ENCODE measurements at places on chromosomes 6 and 20. TPM values are rescaled to one million over a fixed set of nuclear protein-coding genes. Genes with fewer than 3 reads are reported as not detected.

GRCh38 chr20:47609001-47609400 lies 107.3 kb downstream of the NCOA3 start:
- DNase-seq = no peak

DNA sequence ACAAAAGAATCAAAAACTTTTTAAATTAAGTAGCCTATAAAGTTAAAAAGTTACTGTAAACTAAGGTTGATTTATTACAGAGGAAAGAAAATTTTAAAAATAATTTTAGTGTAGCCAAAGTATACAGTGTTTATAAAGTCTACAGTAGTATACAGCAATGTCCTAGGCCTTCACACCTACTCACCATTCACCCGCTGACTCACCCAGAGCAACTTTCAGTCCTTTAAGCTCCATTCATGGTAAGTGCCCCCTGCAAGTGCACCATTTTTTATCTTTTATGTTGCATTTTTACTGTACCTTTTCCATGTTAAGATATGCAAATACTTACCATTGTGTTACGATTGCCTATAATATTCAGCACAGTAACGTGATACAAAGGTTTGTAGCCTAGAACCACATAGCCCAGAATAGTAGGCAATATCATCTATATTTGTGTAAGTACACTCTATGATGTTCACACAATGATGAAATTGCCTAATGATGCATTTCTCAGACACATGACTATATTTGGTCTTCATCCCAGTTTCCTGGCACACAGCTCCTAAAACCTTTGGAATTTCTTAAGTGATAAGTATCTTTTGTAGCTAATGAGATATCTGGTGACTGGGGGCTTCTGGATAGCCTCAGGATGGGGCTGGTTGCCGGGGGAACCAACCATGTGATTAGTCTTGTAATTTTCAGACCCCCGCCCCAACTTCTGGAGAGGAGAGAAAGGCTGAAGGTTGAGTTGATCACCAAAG lies 111.0 kb downstream of the MRPL14 start:
- DNase-seq = no peak

DNA sequence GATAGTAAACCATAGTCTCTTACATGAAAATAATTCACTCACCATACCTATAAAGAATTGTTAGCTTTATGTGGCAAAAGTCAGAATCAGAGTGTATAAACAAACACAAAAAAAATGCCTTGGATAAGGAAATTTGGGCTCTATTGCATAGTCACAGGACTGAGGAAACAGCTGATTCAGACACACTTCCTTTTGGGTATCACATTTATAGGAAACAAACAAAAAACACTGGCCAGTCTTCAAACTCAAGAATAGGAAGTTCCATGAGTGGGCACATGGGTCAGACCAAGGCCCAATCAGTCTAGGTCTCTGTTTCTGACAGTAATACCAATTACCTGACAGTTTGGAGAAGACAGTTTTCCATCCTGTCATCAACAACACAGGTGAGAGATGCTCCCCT lies 8.0 kb downstream of the SLC18B1 start:
- DNase-seq = no peak

DNA sequence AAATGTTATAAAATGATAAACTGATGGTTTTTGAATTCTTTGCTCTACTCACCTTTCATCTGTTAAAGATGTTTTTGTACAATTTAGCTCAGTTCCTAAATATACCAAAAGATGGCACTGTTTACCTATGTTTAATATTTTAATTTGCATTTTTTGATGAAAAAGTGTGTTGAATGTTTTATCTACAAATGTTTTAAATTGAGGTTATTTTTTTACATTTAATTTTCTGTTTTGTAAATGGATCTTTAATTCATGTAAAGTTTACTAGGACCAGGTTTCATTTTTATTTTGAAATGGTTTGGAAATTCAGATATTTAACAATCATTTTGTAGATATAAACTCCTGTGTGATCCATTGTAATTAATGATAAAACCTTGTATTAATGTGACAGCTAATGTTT lies 30.0 kb downstream of the CDKAL1 start:
- DNase-seq = no peak

DNA sequence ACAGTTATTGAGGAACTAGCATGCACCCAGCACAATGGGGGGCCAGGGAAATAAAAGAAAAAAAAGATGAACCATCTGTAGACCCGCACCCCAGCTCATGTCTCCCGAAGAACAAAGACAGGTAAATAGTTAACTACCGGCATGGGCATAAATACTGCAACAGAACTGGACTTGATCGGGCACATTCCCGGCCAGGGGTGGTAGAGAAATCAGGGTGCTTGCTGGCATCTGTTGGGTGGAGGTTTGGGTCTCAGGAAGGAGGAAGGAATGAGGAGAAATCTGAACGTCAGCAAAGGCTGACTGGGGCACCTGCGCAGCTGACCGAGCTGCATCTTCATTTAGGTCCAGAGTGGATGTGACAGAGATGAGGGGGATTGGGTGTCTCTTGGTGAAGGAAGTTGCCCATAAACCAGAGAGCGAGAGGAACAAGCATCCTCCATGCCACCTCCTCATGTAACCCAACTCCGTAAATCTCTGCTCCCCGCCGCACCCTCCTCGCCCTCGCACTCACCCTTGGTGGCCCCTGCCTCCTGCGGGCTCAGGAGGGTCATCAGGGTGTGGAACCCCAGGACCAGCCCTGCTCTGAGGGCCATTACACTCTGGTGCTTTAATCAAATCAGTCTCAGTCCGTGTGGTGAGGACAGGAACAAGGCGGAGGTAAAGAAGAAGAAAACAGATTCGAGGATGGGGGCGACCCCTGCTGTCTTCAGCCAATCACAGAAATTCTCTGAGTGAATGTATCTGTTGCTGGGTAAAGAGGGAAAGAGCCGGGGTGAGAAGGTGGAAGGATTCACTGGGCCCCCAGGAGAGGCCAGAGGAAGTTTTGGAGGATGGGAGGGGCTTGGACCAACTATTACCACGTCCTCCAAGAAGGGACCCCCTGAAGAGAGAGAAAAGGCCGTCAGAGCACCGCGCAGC lies at the start of gene HLA-DOA:
Gene HLA-DOA, minus strand, starts transcription at position 648 of the 918 bp plus-strand sequence.
- DNase-seq = no peak

DNA sequence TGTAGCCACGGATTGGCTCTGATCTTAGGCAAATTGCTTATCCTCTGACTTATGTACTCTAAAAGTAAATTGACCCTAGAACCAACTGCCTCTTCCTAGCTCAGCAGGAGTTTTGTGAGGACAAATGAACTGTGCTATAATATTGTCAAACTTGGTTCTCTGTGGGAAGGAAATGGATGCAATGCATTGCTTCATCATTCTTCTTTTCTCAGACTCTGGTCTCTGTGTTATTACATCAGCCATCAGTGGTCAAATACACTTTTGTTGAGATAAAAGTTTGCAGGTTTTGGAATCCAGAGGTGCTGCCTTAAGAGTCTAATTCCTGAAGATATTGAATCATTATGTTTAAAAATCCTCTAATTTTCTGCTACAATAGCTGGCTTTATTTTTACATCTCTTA lies 64.9 kb downstream of the SLC24A3 start:
- no peak for DNase-seq

GRCh38 chr6:144153260-144153659 lies 2.9 kb downstream of the STX11 start:
- DNase-seq = no peak

DNA sequence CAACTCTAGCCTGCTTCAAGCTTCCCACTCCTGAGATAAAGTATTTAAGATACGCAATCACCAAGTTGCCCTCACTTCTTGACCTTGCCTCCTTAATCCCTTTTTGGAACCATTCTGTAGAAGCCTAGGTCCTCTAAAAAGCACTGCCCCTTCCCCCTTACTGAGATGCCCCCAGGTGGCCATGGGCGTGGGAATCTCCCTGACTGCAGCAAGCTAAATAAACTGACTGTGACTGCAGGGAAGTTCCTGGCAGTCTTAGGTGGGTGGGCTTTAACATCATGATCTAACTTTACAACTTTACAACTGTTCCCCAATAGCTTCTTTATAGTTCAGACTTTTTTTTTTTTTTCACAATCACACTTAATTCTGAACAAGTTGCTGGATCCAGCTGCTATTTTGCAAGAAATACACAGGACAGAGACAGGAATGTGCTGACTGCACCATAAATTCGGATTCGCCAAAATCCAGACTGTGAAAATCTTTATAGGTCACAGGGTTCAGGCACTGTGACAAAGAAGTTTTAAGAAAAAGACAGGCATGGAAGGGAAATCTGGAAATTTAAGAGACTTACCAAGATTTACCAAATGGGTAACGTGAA lies 344.2 kb upstream of the SULF2 start:
- DNase-seq = no peak

- no peak for DNase-seq
These were observed 78.8 kb downstream of the PTCHD4 start for GRCh38 chr6:48032151-48032550.

DNA sequence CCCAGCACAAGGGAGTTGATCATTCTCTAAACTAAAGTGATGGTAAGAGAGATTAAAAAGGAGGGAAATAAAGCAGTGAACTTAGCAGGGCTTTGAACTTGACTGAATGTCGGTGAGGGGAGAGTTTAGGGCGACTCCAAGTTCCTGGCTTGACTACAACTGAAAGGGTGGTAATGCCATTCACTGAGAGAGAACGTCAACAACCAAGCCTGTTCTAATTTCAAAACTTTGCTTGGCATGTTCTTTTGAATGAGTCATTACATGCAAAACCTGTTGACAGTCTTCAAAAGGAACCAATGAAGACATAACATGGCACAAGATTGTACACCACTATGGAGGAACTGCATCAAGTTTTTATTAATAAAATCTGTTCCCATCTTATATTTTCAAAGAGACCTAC lies 10.3 kb upstream of the MYB start:
- no peak for DNase-seq

DNA sequence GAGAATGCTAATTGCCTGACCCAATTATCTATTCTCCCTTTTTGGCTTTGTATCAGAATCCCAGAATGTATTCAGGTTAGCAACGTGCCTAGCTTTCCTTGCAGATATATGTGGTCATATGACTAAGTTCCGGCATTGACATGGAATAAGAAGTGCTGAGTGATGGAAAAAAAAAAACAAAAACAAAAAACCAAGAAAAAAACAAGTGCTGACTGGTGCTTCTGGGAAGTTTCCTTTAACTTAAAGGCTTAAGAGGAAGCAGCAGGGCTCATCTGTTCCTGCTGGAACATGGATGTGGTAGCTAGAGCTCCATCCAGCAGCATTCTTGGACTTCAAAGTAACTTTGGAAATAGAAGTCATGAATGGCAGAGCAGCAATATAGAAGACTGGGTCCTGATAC lies 10.4 kb upstream of the RPF2 start:
- no peak for DNase-seq

CASS4 gene
- 0.95 TPM for total RNA-seq

PGC gene
- total RNA-seq = not detected
